ENCODE measurements at places on chromosomes 6 and 20. TPM values are rescaled to one million over a fixed set of nuclear protein-coding genes. Genes with fewer than 3 reads are reported as not detected.

ADAM33 gene
- total RNA-seq: under 0.01 TPM

TUBB gene
- total RNA-seq: 1,023 TPM

ZNF217 gene
- total RNA-seq: 18.5 TPM

IL20RA gene
- not detected for total RNA-seq

TUBB1 gene
- not detected for total RNA-seq

SLC12A5 gene
- total RNA-seq: not detected

RNF182 gene
- 19.6 TPM for total RNA-seq

PSORS1C2 gene
- not detected for total RNA-seq

MYMX gene
- total RNA-seq: not detected

WFDC10B gene
- total RNA-seq: not detected

DEF6 gene
- total RNA-seq: 0.15 TPM

STMND1 gene
- total RNA-seq: not detected

SPATA25 gene
- not detected for total RNA-seq

PLN gene
- total RNA-seq: not detected

LY6G6F gene
- not detected for total RNA-seq

ULBP1 gene
- total RNA-seq: not detected

EYS gene
- under 0.01 TPM for total RNA-seq

SGK2 gene
- 0.73 TPM for total RNA-seq

TFAP2D gene
- not detected for total RNA-seq

BPI gene
- total RNA-seq: not detected
